ENCODE measurements at places on chromosomes 6 and 20. TPM values are rescaled to one million over a fixed set of nuclear protein-coding genes. Genes with fewer than 3 reads are reported as not detected.

The CLIC5 gene
- total RNA-seq = not detected

The SOD2 gene
- total RNA-seq = 62.6 TPM

- H3K4me3 ChIP-seq = no peak overlapping the region
- no peak overlapping the region for H3K27ac ChIP-seq
- DNase-seq = peak; percentile 31
- H3K27me3 ChIP-seq = no peaks in the 10 kb centered on the region
These were observed 563.1 kb downstream of the RFPL4B start for GRCh38 chr6:112910256-112910655.

DNA sequence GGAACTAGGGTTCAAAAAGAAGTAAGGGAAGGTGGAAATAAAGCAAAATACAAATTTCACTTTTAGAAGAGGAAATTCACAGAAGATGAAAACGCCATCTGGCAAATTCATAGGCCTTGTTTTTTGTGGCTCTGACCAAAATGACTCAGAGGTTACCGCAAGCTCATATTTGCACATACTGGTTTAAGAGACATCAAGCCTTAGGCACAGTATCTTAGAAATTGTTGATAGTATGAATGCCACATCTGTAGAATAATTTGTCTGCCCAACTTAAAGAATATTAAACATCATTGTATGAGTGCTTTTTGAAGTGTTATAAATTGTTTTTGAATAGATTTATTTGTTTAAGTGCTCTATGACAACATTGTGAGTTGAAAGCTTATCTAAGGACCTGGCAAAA, 10.6 kb downstream of the TAAR1 start:
- H3K27me3 ChIP-seq = no peaks in the 10 kb centered on the region
- no peaks in the 10 kb centered on the region for H3K4me1 ChIP-seq
- no peak overlapping the region for H3K4me3 ChIP-seq
- peak; percentile 57 for DNase-seq

The SLC22A7 gene
- total RNA-seq = not detected

DNA sequence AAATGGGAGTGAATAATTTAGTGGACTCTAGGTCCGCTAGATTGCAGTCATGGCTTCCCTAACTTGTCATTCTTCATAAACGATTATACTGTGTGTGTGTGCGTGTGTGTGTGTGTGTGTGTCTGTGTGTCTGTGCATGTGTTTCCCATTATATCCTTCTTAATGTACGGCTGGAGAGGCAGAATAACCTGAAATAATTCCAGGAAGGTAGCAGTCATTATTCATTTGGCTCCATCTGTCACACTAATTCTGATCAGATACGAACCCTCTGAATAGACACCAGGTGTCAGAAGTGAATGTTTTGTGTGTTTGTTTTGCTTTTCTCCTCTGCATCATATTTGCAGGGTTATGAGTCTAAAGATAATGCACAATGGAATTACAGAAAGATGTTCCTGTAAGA, 372.9 kb downstream of the DOK5 start:
- H3K4me1 ChIP-seq = no peaks in the 10 kb centered on the region
- no peaks in the 10 kb centered on the region for H3K36me3 ChIP-seq
- no peak overlapping the region for H3K27ac ChIP-seq
- H3K4me3 ChIP-seq = no peak overlapping the region

DNA sequence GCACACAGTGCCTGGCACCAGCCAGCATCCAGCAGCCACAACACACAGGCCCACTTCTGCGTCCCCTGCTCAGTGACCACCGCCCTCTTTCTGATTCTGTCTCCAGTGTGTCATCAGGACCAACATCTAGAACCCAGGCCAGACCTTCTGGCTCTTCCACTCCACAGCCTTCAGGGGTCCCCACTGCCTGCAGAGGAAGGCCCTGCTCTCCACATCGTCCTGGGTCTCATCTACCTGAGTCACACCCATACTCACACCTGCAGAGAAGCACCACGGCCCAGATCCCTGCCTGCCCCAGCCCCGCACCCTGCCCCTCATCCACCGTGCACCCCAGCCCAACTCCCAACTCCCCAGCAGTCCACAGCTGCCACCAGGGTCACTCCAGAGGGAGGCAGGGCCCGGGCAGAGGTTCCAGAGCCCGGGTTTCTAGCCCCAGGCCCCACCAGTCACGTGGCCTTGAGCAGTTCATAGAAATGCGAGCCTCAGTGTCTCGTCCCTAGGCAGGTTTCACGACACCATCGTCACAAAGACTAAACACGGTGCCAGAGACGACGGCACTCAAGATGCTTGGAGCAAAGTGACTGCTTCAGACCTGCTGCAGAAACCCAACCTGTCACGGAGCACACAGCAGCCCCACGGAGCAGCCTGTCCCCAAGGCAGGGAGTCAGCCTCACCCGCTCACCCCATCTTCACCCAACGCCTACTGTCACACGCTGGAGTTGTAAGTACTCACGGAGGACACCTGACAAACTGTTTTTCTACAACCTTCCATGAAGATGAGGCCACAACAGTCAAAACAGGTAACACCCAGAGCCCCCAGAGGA, 16.1 kb downstream of the TAF4 start:
- no peak for DNase-seq
- no peaks in the 10 kb centered on the region for H3K27me3 ChIP-seq
- H3K4me1 ChIP-seq = no peaks in the 10 kb centered on the region
- no peak overlapping the region for H3K27ac ChIP-seq

The C6orf58 gene
- total RNA-seq = not detected

DNA sequence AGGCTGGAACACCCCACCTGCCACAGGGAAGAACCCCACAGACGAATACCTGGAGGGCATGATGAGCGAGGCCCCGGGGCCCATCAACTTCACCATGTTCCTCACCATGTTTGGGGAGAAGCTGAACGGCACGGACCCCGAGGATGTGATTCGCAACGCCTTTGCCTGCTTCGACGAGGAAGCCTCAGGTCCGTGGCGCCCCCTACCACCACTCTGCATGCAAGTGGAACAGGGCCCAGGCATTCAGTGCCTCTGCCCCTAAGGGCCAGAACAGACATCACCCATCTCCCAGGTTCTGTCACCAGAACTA, 6.6 kb downstream of the MYL9 start:
- H3K27ac ChIP-seq = no peak overlapping the region
- DNase-seq = no peak
- H3K36me3 ChIP-seq = peaks cover 34% of the 10 kb centered on the region
- H3K4me3 ChIP-seq = no peak overlapping the region

- H3K27me3 ChIP-seq = no peaks in the 10 kb centered on the region
- no peaks in the 10 kb centered on the region for H3K4me1 ChIP-seq
- no peaks in the 10 kb centered on the region for H3K36me3 ChIP-seq
- no peak overlapping the region for H3K4me3 ChIP-seq
These were observed 17.1 kb upstream of the VSTM2L start for GRCh38 chr20:37885593-37886503.

GRCh38 chr6:23951691-23952090, 174.3 kb upstream of the NRSN1 start:
- H3K4me1 ChIP-seq = no peaks in the 10 kb centered on the region
- H3K27me3 ChIP-seq = no peaks in the 10 kb centered on the region
- no peaks in the 10 kb centered on the region for H3K36me3 ChIP-seq
- H3K27ac ChIP-seq = no peak overlapping the region
- no peak for DNase-seq

The ZNF831 gene
- not detected for total RNA-seq

DNA sequence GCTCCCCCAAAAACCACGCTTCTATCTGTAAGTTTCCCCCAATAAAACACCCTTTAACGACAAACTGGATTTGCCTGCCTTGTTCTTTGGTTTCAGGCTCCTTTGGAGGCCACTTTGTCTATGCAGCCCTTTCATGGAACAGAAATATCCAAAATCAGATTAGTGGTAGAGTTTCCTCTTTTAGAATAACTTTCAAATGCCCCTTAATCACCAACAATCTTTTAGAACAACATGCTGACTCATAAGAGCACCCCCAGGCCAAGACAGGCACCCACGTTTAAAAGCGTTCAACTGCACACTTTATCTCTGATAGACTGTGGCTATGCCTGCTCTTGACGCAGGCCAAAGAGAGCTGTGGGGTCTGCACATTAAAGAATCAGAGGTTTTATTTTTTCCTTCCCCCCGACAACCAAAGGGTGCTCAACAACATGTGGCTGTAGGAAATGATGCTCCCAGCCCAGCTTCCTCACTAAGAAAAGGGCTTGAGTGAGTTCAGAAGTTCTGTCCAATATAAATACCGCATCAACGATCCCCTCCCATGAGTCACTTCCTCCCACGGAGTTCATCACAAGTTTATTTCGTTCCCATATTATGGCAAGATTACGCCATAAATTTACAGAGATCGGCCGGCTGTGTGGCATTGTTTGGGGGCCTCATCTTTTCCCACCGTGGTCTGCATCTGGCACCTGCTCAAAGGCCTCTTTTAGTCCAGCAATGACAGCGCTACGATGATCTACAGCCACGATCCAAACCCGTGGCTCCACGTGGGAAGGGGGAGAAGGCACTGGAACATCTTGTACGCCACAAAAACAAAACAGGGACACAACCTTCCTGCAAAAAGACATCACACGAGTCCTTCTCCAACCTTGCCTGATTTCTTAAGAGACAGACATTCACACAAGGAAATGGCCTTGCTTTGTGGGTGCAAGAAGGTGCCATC, 88.8 kb upstream of the NFATC2 start:
- peak overlapping the region; percentile 48 for H3K4me3 ChIP-seq
- H3K27ac ChIP-seq = peak overlapping the region; percentile 88
- H3K36me3 ChIP-seq = no peaks in the 10 kb centered on the region
- no peaks in the 10 kb centered on the region for H3K27me3 ChIP-seq
- H3K4me1 ChIP-seq = peaks cover 15% of the 10 kb centered on the region

- no peaks in the 10 kb centered on the region for H3K4me1 ChIP-seq
- no peak overlapping the region for H3K27ac ChIP-seq
- no peaks in the 10 kb centered on the region for H3K27me3 ChIP-seq
- no peaks in the 10 kb centered on the region for H3K36me3 ChIP-seq
- DNase-seq = no peak
These were observed 112.0 kb upstream of the PDE10A start for GRCh38 chr6:165774903-165775601.

DNA sequence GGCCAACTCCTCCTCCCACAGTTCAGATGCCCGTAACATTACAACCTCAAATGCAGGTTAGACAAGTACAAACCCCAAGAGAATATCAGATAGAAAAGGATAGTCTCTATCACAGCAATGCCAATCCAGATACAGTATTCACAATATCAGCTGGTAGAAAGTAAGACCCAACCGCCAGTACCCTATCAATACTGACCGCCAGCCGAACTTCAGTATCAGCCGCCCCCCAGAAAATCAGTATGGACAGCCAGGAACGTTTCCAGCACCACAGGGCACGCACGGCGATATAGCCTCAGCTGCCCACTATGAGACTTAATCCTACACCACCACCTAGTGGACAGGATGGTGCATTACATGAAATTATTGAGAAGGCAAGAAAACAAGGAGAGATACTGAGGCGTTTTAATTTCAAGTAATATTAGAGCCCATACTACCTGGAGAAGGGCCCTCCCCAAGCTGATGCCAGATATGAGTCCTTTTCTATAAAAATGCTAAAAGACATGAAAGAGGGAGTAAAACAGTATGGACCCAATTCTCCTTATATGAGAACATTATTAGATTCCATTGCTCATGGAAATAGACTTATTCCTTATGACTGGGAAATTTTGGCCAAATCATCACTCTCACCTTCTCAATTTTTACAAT, 17.6 kb upstream of the EIF2S2 start:
- peak; percentile 81 for DNase-seq
- no peak overlapping the region for H3K4me3 ChIP-seq
- no peak overlapping the region for H3K27ac ChIP-seq

- H3K4me3 ChIP-seq = no peak overlapping the region
- H3K27ac ChIP-seq = no peak overlapping the region
- no peaks in the 10 kb centered on the region for H3K36me3 ChIP-seq
These were observed 6.5 kb upstream of the KIAA1586 start for GRCh38 chr6:57040011-57040410.

DNA sequence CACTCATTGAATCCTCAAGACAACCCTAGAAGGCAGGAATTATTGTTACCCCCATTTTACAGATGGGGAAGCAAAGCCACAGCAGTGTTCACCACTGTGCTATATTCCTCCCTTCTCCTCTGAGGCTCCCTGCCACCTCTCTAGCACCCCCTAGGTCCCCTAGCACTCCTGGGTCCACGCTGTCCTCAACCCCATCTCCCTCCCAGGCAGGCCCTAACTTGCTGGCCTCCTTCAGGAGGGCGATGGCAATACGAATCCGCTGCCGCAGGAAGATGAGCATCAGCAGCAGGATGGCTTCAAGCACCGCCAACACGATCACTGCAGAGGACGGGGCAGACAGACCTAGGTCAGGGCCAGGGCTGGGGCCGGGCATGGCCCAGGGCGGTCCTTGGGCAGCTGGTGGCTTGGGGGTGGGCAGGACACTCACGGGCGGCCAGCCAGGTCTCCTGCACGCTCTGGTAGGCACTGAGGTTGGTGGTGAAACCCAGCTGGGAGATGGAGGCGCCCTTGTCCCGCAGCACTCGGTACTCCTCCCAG, 7.8 kb upstream of the NEU1 start:
- DNase-seq = no peak
- H3K27me3 ChIP-seq = no peaks in the 10 kb centered on the region
- no peak overlapping the region for H3K27ac ChIP-seq
- H3K36me3 ChIP-seq = no peaks in the 10 kb centered on the region
- H3K4me3 ChIP-seq = no peak overlapping the region
- no peaks in the 10 kb centered on the region for H3K4me1 ChIP-seq

DNA sequence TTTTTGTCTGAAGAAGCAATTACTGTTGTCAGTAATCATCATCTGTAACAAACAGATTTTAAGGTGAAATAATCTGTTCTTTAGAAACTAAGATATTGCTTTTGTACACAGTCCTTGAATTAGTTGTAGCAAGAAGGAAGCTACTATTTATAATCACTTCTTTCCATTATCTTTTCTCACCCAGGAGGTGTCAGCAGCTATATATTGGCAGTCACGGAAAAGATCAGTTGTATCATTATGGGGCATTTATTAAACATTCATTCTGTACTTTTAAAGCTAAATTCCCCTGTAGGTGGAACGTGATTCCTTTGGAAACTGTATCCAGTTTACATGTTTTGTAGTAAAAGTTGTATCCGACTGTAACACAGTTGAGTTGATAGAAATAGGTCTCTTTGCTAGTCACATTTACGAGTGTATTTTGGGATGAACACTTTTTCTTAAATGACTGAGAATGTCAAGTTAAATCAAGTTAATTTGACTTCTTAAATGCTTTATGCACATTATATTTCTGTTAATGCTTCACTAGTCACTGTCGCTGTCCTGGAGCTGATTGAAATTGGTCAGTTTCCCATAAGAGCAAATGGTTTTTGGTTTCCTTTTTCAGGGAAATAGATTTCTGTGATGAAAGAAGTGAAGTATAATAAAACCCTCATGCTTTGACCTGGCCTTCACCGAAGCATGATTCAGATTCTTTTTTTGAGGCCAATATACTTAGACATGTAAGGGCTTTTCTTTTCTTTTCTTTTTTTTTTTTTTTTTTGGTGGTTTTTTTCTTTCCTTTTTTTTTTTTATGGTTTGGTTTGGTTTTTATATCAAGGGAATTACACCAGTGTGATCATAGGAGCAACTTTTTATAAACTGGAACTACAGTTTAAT, 5.1 kb downstream of the QKI start:
- H3K27me3 ChIP-seq = no peaks in the 10 kb centered on the region
- peaks cover 55% of the 10 kb centered on the region for H3K4me1 ChIP-seq
- H3K4me3 ChIP-seq = peak overlapping the region; percentile 90
- H3K36me3 ChIP-seq = no peaks in the 10 kb centered on the region

- peaks cover 23% of the 10 kb centered on the region for H3K4me1 ChIP-seq
- peak; percentile 76 for DNase-seq
- H3K36me3 ChIP-seq = no peaks in the 10 kb centered on the region
- H3K4me3 ChIP-seq = no peak overlapping the region
These were observed 115.3 kb downstream of the LCA5 start for GRCh38 chr6:79421707-79422484.

The FAM217A gene
- not detected for total RNA-seq

All from GM23248 (cell line).